Vagina (tissue), 2 donors: ENCODE measurements at places on chromosomes 12 and 14.

DNA sequence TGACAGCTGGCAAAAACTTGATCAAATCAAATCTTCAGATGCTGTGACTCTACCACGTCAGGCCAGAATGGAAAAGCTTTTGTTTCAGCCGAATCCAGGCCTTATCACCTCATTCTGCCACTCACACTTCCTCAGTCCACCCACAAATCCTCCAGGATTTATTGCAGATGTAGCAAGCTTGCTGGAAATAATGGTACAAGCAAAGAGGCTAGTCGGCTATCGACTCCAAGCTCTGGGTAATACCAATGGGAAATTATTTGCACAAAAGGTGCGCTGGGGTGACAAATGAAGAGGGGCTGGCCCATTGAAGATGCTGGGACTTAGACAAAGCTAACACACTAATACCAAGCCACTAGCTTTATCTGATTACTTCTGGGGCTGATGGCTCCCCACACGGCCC, 250.5 kb downstream of the ASCL1 start:
- no peak for DNase-seq

GRCh38 chr12:13941258-13942249, 39.8 kb downstream of the GRIN2B start:
- DNase-seq = no peak

DNA sequence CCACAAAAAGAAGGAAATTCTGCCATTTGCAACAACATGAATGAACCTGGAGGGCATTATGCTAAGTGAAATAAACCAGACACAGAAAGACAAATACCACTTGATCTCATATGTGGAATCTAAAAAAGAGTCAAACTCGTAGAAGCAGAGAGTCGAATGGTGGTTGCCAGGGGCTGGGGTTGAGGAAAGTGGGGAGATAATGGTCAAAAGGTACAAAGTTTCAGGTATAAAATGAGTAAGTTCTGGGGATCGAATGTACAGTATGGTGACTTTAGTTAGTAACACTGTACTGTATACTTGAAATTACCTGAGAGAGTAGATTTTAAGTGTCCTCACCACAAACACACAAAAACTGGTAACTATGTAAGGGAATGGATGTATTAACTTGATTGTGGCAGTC, 129.4 kb downstream of the PPM1H start:
- no peak for DNase-seq

GRCh38 chr12:851343-851742, 98.2 kb downstream of the RAD52 start:
- DNase-seq = no peak

DNA sequence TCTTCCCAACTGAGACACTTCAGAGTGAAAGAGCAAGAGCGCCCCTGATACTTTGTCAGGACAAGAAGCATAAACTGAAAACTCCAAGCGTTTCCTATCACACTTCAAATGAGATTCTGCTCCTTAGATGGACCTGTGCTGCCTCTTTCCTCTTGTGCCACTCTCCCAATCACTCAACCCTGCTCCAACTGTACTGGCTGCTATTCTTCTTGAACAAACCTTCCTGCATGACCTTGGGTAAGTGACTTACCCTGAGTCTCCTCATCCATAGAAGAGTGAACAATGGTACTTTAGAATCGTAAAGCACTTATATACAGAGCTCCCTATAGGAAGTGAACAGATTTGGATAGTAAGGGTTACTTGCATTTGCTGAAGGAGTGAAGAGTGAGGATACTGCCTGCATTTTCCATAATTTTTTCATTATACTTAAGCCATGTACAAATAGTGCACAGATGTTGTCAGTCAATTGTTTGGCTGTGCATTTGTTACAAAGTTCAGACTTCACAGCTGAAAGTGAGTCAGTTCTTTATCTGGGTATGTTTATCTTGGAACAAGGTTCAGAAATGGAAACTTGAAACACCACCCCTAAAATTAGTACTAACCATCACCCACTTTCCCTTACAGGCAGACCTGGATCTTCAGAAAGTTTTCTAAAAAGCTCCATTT, 10.8 kb downstream of the MTERF2 start:
- no peak for DNase-seq

DNA sequence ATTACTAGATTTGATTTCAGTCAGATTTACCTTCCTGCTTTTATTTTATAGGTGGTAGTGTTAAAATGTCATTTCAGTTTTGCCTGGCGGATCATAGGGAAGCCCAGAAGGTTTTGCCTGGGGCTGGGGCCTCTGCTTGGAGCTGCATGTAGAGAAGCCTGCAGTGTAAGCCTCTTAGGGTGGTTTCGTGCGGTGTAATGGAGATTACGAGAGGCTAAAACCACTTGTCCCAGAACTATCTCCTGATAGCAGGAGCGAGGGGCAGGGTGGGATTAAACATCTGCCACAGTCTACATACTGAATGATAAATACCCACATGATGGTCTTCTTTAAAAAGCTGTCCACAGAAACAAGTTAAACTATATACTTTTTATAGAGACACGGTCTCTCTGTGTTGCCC, 35.0 kb upstream of the DICER1 start:
- DNase-seq = no peak

DNA sequence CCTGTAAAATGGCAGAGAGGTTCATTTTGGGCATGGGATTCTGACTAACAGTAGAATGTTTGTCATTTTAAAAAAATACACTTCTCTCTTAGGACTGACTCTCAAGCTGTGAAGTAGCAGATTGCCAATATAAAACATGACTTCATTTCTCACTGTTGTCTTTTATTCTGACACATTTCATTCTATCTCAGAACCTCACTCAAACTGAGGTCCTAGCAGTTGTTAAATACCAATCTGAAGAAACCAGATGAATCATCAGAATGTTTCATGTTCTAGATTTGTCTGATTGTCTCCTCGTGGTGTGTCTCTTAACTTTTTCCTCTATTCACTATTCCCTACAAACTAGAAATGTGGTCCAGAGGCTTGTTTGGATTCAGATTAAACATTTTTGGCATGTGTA, 276.5 kb upstream of the NPAS3 start:
- DNase-seq = no peak

DNA sequence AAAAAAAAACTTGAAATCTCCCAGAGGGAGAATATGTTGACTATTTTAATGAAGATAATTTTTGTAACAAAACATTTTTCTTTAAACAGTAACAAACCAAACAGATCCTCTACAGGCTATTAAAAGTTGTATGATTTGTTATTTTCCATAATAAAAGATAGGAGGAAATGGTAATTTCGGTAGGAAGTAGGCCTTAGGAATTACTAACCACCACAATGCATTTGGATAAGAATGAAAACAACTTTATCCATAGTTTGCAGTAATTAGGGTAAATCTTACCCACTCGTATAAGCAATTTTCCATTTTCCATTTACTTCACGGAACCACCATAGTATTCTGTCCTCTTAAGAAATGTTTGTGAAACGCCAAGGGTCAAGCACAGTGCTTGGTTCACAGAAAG, 6.0 kb downstream of the USP44 start:
- DNase-seq = no peak

- DNase-seq = no peak
Measured at GRCh38 chr12:58647495-58647894, 272.8 kb downstream of the LRIG3 start.

- no peak for DNase-seq
Measured at GRCh38 chr12:121916719-121917118, 1.7 kb upstream of the CFAP251 start.

DNA sequence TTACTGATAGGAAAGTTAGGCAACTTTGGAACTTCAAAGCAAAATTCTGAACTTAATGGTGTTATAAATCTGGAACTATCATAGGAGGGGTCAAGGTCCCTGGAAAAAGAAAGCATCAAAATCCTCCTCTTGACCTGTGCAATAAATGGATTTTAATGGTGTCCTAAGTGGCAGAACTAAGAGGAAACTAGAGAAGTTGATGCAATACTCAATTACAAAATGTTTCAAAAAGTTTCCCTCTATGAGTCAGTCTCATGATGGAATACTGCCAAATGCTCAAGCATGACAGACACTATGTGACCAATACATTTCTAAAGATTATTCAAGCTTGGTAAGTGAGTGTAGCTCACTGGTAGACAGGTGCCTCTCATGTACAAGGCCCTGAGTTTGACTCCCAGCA, 47.7 kb upstream of the ERGIC2 start:
- DNase-seq = no peak

DNA sequence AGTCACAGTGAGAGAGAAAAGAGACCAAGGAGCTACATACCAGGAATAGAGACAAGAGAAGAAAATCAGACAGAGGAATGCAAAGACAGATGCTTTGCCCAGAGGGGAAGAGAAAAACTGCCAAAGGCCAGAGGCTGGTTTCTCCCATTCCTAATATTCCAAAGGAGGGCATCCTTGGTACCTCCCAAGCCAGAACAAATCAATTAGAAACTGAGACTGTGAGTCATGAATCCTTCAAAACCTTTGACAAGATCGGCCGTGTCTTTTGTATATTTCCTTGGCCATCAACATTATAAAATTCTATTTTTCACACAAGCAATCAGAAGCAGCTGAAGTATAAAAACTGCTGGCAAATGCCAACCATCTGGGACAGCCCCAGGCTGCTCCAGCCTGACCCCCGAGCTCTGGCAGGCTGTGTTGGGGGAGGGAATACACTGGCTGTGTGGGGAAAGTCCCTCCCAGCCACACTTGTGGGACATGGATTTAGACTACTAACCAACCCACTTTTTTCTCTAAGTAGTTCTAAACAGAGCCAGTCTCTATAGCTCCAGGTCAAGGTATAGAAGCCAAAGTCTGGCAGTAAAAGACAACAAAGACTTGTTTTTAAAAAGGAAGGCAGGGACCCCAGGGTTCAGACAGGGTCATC, 13.7 kb downstream of the POMT2 start:
- DNase-seq = no peak

- no peak for DNase-seq
Measured at GRCh38 chr14:95297832-95298231, 21.9 kb downstream of the CLMN start.

DNA sequence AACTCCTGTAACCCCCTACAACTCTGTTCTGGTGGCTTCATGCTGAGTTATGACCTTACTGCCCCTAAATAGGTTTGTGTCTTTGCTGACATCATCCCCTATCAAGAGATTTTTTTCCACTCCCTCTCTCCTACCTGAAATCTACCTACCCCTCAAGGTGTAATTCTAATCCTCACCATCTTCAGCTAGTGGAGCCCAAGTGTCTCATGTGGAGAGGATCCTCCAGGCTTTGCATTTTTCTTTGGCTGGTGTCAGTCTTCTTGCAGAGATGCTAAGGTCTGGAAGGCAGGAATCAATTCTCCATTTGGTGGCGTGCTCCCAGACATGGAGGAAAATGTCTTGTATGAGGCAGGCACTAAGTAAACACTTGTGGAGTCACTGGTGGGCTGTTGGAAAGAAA, 74.8 kb upstream of the PRMT8 start:
- DNase-seq = no peak

GRCh38 chr14:32417956-32418552, 89.0 kb downstream of the AKAP6 start:
- DNase-seq = no peak

DNA sequence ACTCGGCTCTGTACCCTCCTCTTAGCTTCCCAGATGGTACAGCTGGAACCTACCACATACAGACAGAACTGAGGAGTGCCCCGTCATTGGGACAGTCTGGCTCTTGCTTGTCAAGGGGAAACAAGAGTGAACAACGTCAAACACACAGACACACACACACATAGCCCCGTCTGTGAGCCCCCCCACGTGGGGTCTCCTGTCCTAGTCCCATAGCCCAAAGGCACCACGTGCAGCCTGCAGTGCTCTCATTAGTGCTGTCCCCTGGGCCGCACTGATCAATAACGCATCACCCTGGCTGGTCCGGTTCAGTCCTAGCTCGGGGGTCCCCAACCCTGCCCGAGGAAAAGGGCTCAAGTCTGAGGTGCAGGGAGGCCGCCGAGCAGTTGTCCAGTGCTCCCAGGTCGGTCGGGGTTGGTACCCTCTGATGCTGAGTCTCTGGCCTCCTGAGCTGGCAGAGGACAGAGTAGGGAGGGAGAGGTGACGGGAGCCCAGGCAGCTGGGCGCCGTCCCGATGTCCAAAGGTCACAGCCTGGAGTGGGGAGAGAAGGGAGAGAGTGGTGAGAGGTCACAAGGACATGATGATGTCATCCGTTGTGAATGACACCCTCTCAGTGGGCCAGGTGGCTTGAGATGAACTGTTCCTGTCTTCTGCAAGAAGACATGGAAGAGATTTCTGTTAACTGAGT, 105.4 kb upstream of the NOS1 start:
- no peak for DNase-seq

DNA sequence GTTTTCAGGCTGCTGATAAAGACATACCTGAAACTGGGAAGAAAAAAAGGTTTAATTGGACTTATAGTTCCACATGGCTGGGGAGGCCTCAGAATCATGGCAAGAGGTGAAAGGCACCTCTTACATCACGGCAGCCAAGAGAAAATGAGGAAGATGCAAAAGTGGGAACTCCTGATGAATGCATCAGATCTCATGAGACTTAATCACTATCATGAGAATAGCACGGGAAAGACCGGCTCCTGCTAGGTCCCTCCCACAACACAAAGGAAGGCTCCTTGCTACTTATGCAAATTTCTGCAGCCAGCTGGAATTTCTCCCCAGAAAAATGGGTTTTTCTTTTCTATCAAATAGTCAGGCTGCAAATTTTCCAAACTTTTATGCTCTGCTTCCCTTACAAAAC, 174.1 kb upstream of the RMST start:
- DNase-seq = no peak
